ENCODE measurements at places on chromosomes 2 and 18. TPM values are rescaled to one million over a fixed set of nuclear protein-coding genes. Genes with fewer than 3 reads are reported as not detected.
A peak's percentile ranks its signal among the peaks of the same experiment; 100 is the strongest.

Gene CNTNAP5
- not detected for total RNA-seq

- peak; percentile 10 for DNase-seq
Observed at GRCh38 chr18:25350489-25351251, 1.3 kb downstream of the ZNF521 start.

GRCh38 chr2:25854613-25855012 is 23.7 kb downstream of the ASXL2 start:
- no peak for DNase-seq

DNA sequence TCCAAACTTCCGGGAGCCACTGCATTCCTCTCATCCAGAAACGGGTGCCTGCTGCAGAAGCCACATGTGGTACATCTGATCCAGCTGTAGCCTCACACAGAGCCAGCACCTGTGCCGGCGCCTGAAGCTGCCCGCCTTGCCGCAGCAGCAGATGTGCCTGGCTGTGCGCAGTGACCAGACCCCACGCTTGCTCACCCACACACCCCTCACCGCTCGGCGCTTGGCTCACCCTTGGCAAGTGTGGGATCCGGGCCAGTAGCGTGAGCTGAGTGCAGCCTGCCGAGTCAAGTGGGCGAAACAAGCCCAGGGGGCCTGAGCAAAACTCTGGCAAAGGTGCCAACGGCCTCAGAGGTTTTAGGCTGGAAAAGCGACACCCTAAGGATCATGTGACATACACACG is 220.1 kb upstream of the TMEFF2 start:
- no peak for DNase-seq

GRCh38 chr18:11665146-11665545 is 23.9 kb upstream of the GNAL start:
- DNase-seq, result no peak

- no peak for DNase-seq
Observed at GRCh38 chr2:64972876-64973275, 16.3 kb upstream of the SLC1A4 start.
